Dermis microvascular lymphatic vessel endothelial cell (primary cell): ENCODE measurements at places on chromosomes 3 and 15. TPM values are rescaled to one million over a fixed set of nuclear protein-coding genes. Genes with fewer than 3 reads are reported as not detected.

The GOLGA6L2 gene
- not detected in 2 replicates for total RNA-seq

The PYGO1 gene
- total RNA-seq, result 0.13 TPM in 2 replicates

The HYKK gene
- 0.90 and 1.6 TPM in 2 replicates for total RNA-seq

The KLHL40 gene
- total RNA-seq, result not detected in 2 replicates

The NRROS gene
- 6.3 and 13.3 TPM in 2 replicates for total RNA-seq

The SPINK8 gene
- total RNA-seq, result not detected in 2 replicates

The CCDC54 gene
- total RNA-seq, result not detected in 2 replicates

The INO80 gene
- total RNA-seq, result 16.8 and 21.4 TPM in 2 replicates

The ZNF860 gene
- 1.3 and 1.9 TPM in 2 replicates for total RNA-seq

The ACKR4 gene
- total RNA-seq, result under 0.01 and 0.13 TPM in 2 replicates
